Kidney capillary endothelial cell (primary cell): ENCODE measurements at places on chromosomes 1 and 21.

- no peak for DNase-seq
These were observed 22.9 kb downstream of the SPSB1 start for GRCh38 chr1:9315411-9316079.

DNA sequence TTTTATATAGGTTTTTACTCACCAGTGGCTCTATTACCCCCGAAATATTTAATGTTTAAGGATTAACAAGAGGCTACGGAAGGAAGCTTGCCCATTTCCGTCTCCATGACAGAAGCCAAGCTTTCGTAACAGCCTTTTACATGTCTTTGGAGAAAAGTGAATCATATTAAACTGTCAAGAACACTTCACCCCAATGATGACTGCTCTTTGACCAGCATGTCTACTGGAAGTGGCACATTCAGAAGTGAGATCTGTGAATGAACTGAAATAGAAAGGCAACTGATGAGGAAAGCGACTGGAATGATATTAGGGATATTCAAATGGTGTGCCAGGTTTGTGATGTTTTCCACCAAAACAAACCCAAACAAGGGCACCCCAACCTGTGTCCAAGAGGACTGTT lies 8.5 kb upstream of the PRDM15 start:
- DNase-seq, result no peak

GRCh38 chr1:48414264-48414663 lies 57.7 kb downstream of the SPATA6 start:
- DNase-seq, result no peak

DNA sequence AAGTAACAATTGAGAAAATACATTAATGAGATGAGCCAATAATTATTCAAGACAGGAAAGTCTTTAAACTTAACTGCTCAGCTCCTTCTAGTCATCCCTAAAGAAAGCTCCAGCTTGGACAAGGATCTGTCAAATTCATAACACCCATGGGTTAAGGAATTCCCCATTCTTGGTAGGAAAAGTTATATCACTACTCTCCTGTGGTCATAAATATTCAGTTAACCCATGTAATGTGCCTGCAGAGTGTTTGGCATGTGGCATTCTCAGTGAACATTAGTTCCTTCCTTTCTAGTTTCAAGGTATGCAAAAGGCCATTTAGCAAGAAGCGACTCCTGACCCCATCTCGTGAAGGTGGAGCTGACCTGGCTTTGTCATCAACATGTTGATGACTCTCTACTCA lies 76.7 kb upstream of the VCAM1 start:
- no peak for DNase-seq

GRCh38 chr1:167630568-167631385 lies 745 bp downstream of the RCSD1 start:
- no peak for DNase-seq

- DNase-seq, result no peak
These were observed 448.5 kb downstream of the PRDM2 start for GRCh38 chr1:14148526-14148925.

DNA sequence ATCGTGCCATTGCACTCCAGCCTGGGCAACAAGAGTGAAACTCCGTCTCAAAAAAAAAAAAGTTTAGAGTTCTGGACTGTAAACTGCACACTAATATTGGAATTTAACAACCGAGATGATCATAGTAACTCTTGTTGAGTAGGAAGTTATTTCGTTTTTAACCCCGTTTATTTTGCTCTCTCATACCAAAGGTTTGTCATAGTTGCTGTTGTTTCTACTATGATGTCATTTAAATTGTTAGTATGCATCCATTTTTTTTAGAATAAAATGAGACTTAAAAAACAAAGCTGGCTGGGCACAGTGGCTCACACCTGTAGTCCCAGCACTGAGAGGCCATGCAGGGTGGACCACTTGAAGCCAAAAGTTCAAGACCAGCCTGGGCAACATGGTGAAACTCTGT lies 49.3 kb downstream of the DOP1B start:
- DNase-seq, result no peak

DNA sequence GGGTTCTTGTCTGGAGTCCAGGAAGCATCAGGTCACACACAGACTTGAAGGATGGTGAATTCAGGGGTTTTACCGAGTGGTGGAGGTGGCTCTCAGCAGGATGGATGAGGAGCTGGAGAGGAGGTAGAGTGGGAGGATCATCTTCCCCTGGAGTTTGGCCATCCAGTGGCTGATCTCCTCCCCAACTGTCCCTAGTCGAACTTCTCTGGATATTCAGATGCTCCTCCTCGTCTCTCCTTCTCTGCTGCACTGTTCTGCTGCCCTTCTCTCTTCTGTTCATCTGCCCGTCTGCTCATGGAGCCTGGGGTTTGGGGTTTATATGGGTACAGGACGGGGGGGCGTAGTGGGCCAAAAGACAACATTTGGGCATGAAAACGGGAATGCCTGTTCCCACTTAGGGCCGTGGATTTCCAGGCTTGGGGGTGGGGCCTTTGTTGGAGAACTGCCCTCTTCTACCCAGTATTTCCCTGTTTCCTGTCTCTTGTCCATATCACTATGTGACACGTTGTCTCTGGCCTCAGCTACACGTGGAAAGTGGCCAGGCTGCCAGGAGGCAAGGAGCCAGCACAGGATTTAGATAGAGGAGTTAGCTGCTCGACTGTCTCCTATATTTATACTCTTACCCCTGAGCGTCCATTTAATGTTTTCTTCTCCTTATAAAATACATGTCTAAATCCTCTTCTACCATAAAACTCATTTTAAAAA lies 76.7 kb downstream of the SIPA1L2 start:
- no peak for DNase-seq

DNA sequence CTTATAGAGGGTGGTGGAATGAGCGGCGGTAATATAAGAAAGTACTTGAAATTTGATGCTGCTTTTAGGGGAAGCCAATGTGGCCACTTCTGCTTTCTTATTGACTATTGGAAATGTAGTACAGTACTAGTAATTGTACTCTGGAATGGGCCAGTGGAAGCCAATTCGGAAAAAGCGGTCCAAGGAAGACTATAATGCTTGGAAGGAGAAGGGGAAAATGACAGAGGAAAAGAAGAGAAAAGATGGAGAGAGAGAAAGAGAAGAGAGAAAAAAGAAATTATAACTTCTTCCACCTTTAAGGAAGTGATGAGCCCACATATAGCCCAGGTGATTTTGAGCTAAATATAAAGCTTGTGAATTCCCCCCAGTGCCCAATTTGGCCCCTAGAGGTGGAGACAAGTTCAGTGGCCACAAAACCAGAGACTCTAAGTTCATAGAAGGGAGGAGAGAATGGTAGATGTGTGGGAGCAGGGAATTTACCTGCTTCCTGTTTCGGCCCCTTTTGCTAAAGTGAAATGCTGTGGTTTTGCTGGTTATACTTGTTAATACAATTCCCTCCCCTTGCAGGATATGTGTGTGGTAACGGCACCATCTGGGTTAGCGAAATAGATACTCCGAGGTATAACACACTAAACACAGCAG lies 35.7 kb upstream of the DUSP10 start:
- DNase-seq, result no peak

DNA sequence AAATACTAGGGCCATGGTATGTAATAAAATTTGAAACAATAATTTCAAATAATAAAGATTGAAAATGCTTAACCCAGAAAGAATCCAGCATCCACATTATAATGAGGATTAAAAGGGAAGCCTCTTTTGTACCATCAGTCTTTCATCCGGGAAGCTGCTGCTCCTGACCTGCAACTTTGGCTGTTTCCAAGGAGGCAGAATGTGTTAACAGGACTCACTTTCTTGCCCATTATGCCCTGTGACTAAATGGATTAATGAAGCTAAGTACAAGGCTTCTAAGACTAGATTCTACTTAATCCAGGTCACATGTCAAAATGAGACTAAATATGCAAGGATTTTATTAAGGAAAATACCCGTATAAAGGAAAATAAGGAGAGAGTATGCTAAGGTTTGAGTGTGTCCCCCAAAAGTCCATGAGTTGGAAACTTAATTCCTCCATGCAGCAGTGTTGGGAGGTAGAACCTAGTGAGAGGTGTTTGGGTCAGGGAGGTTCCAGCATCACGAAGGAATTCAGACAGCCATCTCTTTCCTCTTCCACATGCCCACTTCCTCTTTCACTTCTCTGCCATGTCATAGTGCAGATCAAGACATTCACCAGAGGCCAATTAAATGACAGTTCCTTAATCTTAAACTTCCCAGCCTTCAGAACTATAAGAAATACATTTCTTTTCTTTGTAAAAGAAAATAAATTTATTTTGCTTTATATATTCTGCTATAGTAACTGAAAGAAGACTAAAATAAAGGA lies 27.7 kb downstream of the FMO2 start:
- DNase-seq, result no peak

GRCh38 chr1:94142583-94142982 lies 21.6 kb upstream of the ABCA4 start:
- DNase-seq, result no peak

- DNase-seq, result no peak
These were observed 30.4 kb downstream of the WNT9A start for GRCh38 chr1:227917081-227917950.

DNA sequence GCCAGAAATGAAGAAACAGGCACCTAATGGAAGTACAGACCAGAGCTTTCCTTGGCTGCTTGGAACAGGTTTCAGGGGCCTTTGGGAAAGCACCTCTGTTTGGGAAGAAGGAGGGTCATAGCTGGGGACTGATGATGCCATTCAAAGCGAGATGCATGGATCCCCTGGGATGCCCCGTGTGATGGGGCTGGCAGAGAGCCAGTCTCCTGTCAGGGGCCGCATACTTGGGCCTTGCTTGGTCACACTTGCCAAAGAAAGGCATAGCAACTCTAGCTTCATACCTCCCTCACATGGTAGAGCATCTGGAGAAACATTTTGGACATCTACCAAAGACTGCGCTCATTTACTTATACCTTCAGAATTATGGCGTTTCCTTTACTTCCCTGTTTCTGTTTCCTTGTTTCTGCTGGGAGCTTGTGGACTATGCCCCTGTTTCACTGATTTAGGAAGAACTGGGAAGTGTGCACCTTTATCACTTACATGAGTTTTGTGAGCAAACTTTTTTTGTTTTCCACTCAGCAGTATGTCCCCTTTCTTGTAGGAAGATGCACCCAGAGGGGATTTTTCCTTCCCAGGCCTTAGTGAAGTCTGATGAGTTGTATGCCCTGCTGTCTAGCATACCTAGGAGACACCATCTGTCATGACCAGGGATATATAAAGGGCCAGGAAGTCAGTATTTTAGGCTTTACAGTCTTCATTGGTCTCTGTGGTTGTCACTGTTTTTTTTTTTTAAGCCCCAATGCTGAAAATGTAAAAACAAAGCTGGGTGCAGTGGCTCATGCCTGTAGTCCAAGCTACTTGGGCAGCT lies 19.8 kb upstream of the ST3GAL3 start:
- DNase-seq, result no peak

DNA sequence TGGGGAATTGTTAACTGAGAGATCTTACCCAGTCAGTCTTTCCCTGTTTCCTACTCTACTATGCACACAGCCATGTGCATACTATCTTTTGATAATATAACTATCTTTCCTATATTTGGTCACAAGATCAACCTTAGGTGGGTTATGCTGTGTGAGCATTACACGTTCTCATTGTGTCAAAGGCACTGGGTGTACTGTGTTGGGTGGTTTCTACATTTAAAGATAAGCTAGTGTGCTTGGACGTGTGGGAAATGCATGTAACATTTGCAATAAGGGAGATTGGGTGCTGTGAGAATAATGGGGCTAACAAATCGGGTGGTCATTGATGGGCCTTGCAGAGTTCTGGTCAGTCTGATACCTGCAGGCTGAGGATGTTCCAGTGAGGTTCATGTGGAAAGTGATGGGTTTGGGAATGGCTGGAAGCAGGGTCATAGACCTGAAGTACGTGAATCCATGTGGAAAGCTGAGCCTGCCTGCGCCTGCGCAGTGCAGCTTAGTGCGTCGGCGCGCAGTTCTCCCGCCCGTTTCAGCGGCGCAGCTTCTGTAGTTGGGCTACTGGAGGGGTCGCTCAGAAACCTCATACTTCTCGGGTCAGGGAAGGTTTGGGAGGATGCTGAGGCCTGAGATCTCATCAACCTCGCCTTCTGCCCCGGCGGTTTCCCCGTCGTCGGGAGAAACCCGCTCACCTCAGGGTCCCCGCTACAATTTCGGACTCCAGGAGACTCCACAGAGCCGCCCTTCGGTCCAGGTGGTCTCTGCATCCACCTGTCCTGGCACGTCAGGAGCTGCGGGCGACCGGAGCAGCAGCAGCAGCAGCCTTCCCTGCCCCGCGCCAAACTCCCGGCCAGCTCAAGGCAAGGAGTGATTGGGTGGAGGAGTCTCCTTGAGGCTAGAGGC lies at the start of gene MSH4:
MSH4 (plus strand) TSS at position 507 of the 897 bp plus-strand sequence; CDS start at position 611, 104 bp downstream.
- DNase-seq, result no peak

DNA sequence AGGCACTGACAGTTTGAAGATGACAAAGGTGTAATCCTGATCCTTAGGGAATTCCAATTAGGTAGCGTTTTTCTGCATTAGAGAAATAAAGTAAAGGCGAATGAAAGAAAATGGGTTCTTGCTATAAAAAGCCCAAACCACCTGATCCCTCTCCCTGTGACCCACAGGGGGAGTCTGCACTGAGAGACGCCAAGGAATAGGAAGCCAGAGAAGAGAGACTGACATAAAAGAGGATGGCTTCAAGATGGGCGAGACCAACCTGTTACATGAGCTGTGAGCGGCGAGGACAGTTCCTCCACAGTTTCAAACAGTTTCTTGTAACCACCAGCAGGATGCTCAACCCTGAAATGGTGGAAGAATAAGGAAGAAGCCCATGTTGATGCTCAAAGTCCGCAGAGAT lies 1.4 kb downstream of the RPE65 start:
- DNase-seq, result no peak

- DNase-seq, result no peak
These were observed 9.5 kb downstream of the ZBTB7B start for GRCh38 chr1:155012026-155012546.

- DNase-seq, result no peak
These were observed 860 bp downstream of the SDC3 start for GRCh38 chr1:30907481-30908315.

DNA sequence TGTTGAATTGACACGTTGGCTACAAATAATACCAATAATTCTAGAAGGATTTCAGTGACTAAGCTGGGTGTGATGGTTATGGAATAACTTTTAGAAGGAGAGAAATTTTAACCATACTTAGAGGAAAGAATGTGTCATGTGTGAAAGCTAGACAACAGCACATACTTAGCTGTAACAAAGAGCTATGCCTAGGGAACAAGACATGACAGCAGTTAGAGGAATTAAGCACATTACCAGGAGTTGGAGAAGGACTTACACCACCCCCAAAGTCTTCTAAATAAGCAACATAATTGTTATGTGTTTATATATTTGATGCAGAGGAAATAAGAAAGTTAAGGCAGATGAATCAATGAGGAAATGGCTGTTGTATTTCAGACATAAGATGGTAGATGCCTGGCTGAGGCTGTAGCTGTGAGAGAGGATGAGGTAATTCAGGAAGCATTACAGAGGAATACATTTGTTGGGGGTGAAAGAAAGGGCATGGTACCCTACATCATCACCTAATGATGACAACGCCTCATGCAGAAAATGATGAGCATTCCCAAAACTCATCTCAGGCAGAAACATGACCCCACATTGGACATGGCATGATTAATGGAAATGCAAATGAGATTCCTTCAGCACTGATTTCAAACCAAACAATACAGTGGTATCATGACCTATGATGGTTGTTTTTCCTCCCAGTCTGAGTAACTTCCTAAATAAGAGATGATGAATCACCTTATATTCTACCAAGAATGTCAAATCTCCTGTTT lies 211.5 kb downstream of the LHX8 start:
- DNase-seq, result peak; percentile 97
